ENCODE measurements at places on chromosomes 12 and 14.

DNA sequence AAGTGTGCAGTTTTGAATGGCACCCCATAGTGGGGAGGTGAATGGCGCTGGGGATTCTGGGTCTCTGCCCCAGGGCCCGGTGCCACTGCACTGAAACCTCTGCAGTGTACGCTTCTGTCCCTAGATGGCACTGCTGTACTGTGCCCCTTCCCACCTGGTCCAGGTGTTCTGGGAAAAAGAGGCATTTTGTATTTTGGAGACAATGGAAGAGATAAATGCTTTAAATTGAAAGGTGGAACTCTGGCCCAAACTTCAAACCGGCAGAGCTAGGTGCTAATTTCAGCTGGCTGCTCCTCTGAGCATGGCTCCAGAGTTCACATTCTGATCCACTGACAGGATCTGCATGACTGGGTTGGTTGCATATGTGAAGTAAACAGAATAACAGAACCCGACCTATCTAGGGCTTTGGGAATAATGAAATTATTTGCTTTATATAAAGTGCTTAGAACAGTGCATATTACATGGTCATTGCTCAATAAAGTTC is 52.2 kb downstream of the KRT80 start:
- no peak overlapping the region for H3K4me3 ChIP-seq
- H3K27ac ChIP-seq, result no peak overlapping the region
- DNase-seq, result no peak
- H3K27me3 ChIP-seq, result no peaks in the 10 kb centered on the region
- H3K36me3 ChIP-seq, result no peaks in the 10 kb centered on the region

DNA sequence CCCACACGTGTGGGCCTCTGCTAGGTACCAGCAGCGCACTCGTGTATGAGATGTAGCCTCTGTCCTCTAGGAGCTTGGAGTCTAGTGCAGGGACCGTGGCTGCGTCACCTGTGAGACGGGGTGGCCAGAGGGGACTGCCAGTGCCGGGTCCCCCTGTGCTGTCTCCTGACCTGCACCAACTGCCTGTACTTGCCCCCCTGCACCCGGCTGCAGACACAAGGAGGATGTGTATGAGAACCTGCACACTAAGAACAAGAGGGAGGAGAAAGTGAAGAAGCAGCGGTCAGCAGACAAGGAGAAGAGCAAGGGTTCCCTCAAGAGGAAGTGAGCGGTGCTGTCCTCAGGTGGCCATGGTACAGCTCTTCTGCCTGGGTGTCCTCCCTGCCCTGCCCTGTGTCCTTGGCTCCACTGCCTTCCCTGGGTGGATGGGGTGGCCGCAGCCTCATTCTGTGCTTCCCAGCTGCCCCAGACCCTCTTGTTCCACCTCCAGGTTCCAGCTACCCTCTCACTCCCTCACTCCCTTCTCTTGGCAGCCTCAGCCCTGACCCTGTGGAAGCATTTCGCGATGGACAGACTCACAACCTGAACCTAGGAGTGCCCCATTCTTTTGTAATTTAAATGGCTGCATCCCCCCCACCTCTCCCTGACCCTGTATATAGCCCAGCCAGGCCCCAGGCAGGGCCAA is 9.6 kb downstream of the PTPN6 start:
- H3K36me3 ChIP-seq, result peaks cover 6% of the 10 kb centered on the region
- peak overlapping the region; percentile 99 for H3K27ac ChIP-seq
- no peak for DNase-seq
- H3K4me3 ChIP-seq, result no peak overlapping the region
- peaks cover 68% of the 10 kb centered on the region for H3K4me1 ChIP-seq
- H3K27me3 ChIP-seq, result no peaks in the 10 kb centered on the region

DNA sequence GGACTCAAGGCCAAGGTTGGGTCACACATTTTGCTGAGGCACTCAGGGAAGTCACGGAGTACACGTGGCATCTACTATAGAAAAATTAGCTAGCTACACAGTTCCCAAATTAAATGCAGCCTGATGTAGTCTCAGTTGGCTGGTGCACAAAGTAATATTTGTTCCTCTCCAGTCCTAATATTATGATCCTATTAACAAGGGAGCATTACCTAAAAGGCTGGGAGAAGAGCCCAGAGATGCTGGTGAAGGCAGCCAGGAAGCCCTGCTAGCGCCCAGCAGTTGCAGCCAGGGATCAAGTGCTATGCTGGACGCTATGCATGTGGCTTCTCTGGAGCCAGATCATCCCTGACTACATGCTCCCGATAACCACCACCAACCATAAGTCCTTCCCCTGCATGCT is 88.0 kb upstream of the GSC start:
- H3K27ac ChIP-seq, result no peak overlapping the region
- H3K27me3 ChIP-seq, result no peaks in the 10 kb centered on the region
- no peaks in the 10 kb centered on the region for H3K4me1 ChIP-seq
- H3K4me3 ChIP-seq, result no peak overlapping the region

GRCh38 chr14:50060871-50061663 is 55.3 kb downstream of the VCPKMT start:
- no peak for DNase-seq
- peak overlapping the region; percentile 91 for H3K27ac ChIP-seq
- no peaks in the 10 kb centered on the region for H3K36me3 ChIP-seq
- H3K27me3 ChIP-seq, result no peaks in the 10 kb centered on the region

DNA sequence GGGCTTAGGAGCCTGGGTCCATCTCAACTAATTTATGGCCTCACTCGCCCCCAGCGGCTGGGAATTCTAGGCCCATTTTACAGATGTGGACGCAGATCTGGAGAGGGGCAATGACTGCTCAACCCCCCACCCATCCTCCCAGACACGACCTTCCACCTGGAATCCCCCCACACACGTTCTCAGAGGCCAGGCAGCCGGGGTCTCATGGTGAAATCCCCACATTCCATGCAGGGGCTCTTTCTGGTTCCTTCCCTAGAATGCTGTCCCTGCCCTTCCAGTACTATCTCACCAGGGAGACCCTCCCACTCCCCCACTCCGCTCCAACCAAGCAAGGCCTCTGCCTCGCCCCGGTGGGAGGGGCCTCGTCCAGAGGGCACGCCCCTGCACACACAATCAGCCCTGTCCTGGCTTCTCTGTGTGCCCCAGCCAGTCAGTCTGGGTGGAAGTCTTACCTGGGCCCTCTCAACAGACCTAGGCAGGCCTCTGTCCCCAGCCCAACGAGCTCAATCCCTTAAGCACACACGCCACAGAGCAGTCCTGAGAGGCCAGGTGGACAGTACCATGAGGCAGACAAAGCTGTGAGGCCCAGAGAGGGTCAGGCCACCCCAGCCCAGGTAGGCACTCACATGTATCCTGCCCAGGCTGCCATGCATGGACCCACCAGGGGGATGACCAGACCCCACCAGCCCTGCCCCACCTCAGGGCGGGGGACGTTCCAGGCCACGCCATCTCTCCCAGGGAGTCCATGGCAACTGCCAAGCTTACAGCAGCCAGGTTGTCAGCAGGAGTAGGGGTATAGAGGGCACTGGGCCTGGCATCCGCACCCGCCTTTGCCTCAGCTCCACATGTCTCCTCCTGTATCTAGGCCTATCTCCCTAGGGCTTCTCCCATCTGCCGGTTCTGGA is 1.3 kb upstream of the ANKRD9 start:
- peak overlapping the region; percentile 91 for H3K27ac ChIP-seq
- H3K4me3 ChIP-seq, result peak overlapping the region; percentile 78
- H3K4me1 ChIP-seq, result peaks cover 18% of the 10 kb centered on the region

GRCh38 chr12:58369576-58369975 is 428.2 kb downstream of the ATP23 start:
- H3K27me3 ChIP-seq, result no peaks in the 10 kb centered on the region
- DNase-seq, result no peak
- no peaks in the 10 kb centered on the region for H3K4me1 ChIP-seq
- H3K36me3 ChIP-seq, result no peaks in the 10 kb centered on the region

DNA sequence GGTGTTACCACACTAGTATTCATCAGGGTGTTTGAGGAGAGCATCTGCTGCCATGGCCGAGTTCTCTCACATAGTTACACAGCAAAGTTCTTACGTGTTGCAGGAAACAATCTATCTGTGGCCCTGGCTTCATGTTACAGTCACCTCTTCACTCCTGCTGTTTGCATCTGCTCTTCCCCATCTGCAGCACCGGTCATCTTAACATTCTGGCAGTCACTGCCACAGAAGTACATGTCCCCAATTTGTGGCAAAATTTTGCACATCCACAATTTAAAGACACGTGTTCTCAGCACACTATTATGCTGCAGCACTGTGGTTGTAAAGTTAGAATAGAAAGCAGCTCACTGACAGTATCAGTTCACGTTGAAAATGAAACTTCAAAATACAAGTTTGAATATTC is 23.2 kb downstream of the MAPK1IP1L start:
- peaks cover 55% of the 10 kb centered on the region for H3K4me1 ChIP-seq
- H3K4me3 ChIP-seq, result no peak overlapping the region
- no peak for DNase-seq
- no peaks in the 10 kb centered on the region for H3K36me3 ChIP-seq
- no peak overlapping the region for H3K27ac ChIP-seq

GRCh38 chr12:39875721-39876120 is 230.2 kb downstream of the SLC2A13 start:
- H3K4me3 ChIP-seq, result no peak overlapping the region
- no peak for DNase-seq
- H3K36me3 ChIP-seq, result no peaks in the 10 kb centered on the region
- H3K4me1 ChIP-seq, result no peaks in the 10 kb centered on the region
- no peaks in the 10 kb centered on the region for H3K27me3 ChIP-seq

DNA sequence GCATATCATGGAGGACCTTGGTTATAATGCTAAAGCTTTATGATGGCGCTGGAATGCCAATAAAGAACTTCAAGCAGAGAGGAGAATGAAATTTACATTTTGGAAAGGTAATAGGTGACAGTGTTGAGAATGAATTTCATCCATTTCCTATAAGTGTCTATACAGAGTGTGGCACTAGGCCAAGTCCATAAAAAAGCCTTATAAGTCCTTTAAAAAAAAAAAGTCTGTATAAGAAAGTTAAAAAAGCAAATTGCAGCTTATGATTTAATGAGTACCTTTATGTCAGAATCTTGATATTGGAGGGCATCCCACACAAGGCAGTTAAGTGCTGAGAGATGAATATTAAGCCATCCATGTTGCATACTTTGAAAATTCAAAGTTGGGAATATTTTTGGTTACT is 62.4 kb downstream of the ATF7IP start:
- H3K27ac ChIP-seq, result no peak overlapping the region
- no peak overlapping the region for H3K4me3 ChIP-seq
- H3K4me1 ChIP-seq, result peaks cover 25% of the 10 kb centered on the region
- no peaks in the 10 kb centered on the region for H3K27me3 ChIP-seq

DNA sequence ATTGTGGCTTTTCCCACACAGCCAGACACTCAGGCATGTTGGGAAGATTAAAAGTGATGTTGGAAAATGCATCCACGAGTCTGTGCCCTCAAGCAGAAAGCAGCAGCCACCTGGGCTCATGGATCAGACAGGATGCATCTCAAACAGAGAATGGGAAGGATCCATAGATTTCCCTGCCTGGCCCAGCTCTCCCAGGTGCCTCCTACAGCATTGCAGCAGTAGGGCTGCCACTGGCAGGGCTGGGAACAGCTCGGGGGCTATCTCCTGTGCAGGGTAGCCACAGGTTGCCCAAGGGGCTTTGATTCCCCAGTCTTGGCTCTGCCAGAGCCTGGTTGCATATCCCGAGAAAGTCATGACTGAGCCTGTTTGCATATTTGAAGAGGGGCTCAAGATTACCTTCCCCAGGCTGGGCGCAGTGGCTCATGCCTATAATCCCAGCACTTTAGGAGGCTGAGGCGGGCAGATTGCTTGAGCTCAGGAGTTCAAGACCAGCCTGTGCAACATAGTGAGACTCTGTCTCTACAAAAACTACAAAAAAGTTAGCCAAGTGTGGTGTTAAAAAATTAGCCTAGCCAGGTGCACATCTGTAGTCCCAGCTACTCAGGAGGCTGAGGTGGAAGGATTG is 19.5 kb downstream of the C14orf132 start:
- no peak overlapping the region for H3K27ac ChIP-seq
- no peaks in the 10 kb centered on the region for H3K36me3 ChIP-seq
- no peak overlapping the region for H3K4me3 ChIP-seq
- H3K4me1 ChIP-seq, result peaks cover 33% of the 10 kb centered on the region

GRCh38 chr12:30679241-30679640 is 16.4 kb downstream of the IPO8 start:
- H3K27ac ChIP-seq, result no peak overlapping the region
- peaks cover 91% of the 10 kb centered on the region for H3K36me3 ChIP-seq
- no peaks in the 10 kb centered on the region for H3K4me1 ChIP-seq
- H3K27me3 ChIP-seq, result no peaks in the 10 kb centered on the region
- no peak for DNase-seq

GRCh38 chr12:89345830-89346740 is 6.2 kb downstream of the DUSP6 start:
- peak; percentile 44 for DNase-seq
- peak overlapping the region; percentile 43 for H3K27ac ChIP-seq
- H3K36me3 ChIP-seq, result peaks cover 7% of the 10 kb centered on the region
- H3K4me1 ChIP-seq, result peaks cover 28% of the 10 kb centered on the region
